Cardiac fibroblast (primary cell): ENCODE measurements at places on chromosomes 1 and 21.

GRCh38 chr1:235430991-235431390, 63.8 kb downstream of the TBCE start:
- DNase-seq: peak; percentile 39

- peak; percentile 79 for DNase-seq
Measured at GRCh38 chr1:9317591-9318417, 25.1 kb downstream of the SPSB1 start.

DNA sequence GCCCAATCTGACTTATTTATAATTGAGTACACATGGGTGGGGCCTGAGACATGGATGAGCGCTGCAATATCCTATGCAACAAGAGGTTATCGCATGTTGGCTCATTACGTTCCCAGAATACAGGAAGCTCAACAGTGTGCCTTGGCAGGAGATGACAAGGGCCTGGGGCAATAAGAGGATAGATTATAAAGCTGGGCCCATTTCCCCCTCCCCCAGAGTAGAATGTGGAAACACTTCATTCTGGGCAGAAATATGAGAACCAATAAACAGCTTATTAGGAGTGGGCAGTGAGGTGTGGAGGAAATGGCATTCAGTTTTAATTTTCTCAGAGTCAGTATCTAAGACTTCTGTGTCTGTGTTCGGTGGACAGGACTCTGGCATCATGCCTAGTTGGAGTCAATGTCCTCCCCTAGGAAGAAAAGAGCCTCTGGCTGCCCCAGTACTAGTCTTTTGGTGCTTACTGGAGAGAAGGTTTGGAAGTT, 92.8 kb downstream of the PIK3R3 start:
- peak; percentile 46 for DNase-seq

DNA sequence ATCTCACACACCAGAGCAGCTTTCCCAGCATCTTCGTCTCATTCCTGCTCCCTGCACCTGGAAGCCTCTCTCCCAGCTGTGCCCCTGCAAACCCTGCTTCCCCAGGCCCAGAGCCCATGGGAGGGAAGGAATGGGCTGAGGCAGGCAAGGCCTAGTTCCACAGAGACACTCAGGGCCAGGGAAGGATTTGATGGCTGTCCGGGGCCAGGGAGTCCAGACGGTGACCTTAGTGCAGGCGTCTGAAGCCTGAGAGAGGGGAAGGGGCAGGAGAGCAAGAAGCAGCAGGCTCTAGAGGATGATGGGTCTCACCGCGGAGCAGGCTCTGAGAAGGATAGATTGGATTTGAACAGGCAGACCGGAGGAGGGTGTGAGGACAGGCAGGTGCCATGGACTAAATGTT, 22.2 kb upstream of the TNNI1 start:
- no peak for DNase-seq

- no peak for DNase-seq
Measured at GRCh38 chr1:220378571-220379302, 106.5 kb upstream of the RAB3GAP2 start.

DNA sequence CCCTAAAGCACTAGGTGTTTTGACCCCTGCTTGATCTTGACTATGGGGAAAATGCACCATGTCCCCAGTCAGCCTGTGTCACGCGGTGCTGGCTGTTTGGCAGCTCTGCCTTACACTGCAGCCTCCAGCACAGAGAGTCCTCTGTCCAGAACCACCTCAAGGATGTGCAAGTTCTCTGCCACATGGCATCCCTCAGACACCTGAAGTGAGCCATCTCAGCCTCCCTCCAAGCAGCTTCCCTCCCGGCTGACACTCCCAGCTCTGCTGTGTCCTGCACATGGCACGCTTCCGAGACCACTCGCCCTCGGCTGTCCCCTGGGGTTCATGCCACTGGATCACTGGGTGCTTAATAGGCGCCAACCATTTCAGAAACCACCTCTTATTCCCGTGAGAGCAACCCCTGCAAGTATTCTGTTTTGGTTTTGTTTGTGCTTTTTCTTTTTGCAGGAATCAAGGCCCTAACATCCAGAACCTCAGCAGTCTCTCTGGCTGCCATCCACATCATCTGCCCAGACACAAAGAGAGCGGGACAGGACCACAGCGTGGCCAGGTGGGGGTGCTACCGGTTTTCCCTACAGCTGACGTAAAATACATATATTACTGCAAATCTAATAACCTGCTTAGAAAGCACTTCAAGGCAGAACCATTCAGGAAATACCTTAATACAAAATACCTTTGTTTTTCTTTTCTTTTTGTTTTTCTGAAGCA, 45.7 kb downstream of the CAPZB start:
- DNase-seq: peak; percentile 51

- no peak for DNase-seq
Measured at GRCh38 chr1:25531082-25531461, 12.3 kb upstream of the LDLRAP1 start.

GRCh38 chr1:24070821-24071393, 41.0 kb downstream of the MYOM3 start:
- DNase-seq: peak; percentile 81

DNA sequence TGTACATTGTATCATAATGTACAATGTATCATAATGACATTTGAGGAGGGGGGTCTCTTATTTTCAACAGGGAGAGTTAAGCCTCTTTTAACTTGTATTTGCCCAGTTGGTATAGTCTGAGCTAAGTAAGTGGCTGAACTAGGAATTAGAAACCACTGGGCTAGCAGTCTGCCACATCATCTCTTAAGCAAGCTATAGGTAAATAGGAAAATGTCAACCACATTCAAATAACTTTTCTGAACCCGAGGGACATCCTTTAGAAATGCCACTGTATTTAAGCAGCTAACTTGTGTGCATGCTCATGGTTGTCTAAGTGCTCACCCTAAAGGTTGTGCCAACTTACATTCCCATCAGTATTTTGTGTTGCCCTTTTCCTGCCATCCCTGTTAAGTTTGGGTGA, 35.5 kb upstream of the ASB17 start:
- no peak for DNase-seq

DNA sequence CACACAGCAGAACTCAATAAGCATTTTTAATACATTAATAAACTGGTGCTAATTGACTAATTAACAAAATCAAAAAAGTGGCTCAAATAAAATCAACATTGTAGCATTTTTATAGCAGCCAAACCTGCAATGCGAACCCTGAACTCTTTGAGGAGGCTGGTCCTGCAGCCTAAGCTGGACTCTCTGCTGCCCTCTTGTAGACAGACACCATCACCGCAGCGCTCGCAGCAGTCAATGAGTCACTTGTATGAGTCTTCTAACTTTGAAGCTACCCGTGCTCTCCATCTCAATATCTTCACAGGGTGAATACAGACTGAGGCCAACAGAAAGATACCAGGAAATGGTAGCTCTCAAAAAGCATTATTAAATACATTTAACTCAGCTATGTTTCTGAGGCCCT, 9.7 kb upstream of the KRTAP7-1 start:
- DNase-seq: no peak

GRCh38 chr1:20666804-20667203, 5.6 kb upstream of the DDOST start:
- DNase-seq: peak; percentile 39

GRCh38 chr1:177783051-177783450, 186.8 kb downstream of the SEC16B start:
- DNase-seq: no peak

DNA sequence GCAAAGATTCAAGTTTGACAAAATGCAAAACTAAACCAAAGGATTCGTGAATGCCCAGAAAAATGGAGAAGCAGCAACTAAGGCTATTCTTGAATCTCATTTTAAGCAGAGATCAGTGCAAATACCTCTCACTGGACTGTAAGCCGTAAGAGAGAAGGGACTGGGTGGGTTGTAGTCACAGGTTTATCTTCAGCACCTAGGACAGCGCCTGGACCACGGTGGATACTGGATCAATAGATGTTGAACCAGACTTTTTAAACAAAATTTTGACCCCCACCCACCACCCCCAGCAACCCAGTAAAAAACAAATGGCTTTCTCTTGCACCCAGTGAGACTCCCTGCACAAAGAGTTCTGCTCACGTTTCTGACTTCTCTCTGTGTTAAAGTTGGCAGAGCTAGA, 347.1 kb downstream of the AJAP1 start:
- DNase-seq: no peak

DNA sequence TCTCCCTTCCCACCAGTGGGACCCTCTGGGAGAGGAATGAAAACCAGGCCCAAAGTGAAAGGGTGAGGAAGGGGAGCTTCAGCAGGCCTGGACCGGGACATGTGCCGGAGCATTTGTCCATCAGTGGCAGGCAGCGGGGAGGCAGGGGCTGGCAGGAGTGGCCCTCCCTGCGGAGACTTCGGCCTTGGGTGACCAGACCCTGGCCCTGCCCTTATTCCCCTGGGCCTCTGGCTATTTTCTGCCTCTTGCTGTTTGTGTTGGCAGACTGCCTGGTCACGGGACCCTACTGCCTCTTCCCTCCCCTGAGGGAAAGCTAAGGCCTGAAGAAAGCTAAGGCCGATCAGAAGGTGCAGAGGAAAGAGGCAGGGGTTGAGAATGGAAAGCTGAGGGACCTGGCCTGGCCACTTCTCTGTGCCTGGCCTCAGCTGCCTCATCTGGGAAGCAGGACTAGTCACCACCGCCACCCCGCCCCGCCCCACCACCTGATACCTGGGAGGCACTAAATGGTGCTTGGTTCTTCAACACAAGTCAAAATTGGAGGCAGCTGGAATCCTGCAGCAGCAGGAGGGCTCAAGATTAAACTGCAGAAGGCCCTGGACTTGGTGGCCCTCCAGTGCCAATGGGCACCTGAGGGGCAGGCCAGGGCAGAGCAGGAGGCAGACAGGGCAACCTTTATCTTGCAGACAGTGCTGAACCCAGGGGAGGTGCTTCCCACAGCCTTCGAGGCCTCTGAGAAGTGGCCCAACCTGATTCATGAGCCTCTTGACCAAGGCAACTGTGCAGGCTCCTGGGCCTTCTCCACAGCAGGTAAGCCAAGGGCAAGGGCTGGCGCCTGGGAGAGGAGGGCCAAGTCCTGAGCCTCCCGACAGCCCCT, 7.9 kb downstream of the TINAGL1 start:
- DNase-seq: peak; percentile 71

DNA sequence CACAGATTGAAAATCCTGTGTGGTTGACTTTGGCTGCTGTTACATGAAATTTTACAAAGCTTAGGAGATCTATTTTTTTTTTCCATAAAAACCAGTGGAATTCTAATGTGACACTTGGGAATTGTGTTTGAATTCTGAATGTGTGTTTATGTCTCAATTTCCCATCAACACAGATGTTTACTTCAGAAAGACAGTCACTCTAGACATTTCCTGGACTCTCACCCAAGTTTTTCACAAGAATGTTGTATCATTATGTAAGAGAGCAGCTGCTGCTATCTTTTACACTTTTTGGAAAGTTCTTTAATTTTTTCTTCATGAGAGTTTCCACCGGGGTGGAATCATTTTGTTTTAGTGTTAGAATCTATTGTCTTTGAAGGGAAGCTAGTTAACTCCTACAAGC, 210.1 kb downstream of the GIPC2 start:
- DNase-seq: no peak

GRCh38 chr21:43332861-43333297, 94.1 kb downstream of the SIK1 start:
- DNase-seq: peak; percentile 19

DNA sequence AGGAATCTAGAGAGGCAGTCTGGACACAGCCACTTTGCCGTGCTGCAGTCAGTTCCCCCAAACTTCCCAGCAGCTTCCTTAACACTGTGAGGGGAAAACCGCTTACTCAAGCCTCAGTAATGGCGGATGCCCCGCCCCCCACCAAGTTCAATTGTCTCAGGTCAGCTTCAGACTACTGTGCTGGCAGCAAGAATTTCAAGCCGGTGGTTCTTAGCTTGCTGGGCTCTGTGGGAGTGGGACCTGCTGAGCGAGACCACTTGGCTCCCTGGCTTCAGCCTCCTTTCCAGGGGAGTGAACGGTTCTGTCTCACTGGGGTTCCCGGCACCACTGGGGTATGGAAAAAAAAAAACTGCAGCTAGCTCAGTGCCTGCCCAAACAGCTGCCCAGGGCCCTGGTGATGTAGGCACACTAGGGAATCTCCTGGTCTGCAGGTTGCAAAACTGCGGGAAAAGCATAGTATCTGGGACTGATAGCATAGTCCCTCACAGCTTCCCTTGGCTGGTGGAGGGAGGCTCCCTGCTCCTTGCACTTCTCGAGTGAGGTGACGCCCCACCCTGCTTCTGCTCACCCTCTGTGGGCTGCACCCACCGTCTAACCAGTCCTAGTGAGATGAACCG, 23.7 kb upstream of the HFM1 start:
- no peak for DNase-seq

- DNase-seq: no peak
Measured at GRCh38 chr1:235286667-235287066, 41.3 kb downstream of the ARID4B start.

DNA sequence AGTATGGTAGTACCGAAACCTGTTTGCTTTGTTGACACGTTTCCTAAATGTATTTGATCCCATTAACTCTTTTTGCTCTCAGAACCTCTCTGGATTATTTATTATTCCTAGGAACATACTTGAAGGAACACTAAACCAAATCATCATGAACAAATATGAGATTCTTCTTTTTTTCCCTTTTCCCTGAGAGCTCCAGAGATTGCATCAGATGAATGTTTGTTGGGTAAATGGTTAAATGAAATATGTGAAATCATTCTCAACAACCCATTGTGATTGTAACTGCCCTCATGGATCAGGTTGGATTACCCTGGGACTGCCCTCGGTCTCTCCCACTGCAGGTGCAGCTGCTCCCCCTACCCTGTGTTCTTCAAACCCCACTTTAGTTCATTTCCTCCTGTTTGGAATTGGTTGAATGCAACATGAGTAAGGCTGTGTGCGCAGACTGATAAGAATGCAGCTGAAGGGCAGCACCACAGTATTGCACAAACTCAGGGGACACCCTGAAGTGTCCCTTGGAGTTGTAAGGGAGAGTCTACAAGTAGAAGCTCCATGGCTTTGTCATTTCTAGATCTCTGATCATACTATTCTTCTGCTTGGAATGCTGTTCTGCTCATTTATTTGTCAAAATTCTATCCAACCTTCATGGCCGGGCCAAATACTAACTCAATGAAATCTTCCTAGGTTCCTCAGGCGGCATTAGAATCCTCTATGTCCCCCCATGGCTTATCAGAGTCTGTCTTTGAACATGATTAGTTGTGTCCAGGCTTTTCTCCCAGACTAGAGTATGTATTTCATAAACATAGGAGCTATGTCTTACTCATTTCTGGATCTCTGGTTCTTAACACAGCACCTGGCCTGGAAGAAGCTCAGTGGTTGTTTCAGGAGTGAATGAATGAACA, 47.1 kb upstream of the NEK2 start:
- no peak for DNase-seq

DNA sequence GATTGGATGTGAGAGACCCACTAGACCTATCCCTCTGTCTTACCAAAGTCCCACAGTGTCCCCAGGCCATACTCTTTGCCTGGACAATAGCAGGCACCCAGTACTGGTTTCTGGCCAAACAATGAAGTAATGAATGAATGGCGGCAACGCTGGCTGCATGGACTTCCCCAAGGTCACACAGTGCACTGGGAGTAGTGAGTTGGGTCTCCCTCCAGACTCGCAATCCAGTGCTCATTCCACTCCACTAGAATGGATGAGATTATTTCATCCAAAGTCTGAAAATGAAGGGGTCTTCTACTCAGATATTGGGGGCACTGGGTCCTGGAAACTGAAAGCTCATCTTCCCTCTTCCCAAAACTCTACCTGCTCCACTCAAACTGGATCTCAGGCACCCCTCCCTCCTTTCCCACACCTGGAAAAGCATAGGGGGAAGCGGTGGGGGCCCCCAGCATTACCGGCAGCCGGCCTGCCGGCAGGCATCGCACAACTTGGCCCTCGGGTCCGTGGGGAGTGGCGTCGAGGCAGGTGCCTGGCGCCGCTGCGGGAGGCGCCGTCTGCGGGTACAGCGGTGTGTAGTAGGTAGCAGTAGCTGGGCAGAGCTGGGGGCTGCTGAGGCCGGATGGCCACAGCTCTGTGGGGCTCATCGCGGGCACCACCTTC, 816 bp downstream of the E2F2 start:
- DNase-seq: no peak
